ENCODE measurements at places on chromosomes 1 and 21. TPM values are rescaled to one million over a fixed set of nuclear protein-coding genes. Genes with fewer than 3 reads are reported as not detected.
A peak's percentile ranks its signal among the peaks of the same experiment; 100 is the strongest.

Gene KRTAP7-1
- total RNA-seq = not detected

Gene VCAM1
- 2.4 TPM for total RNA-seq

Gene NPHS2
- not detected for total RNA-seq

Gene FALEC
- not detected for total RNA-seq

Gene CACHD1
- total RNA-seq = 2.2 TPM

Gene FAM131C
- total RNA-seq = not detected

DNA sequence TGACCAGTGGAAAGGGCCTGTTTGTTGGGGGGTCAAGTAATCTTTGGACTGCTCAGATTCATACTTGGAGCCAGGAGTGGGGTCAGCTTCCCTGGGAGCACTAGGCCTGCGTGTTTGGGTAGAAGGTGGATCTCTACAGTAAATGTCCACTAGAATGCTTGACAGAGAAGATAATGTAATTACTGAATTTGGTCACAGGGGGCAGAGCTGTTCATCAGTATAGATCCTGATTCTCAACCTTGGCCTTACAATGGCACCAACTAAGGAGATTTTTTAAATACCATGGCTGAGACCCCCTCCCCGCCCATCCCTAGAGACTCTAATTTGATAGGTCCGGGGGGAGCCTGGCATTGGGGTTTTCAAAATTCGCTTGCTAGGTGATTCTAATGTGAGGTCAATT is 217.5 kb upstream of the PLXNA2 start:
- no peaks in the 10 kb centered on the region for H3K27me3 ChIP-seq
- no peak overlapping the region for H3K4me3 ChIP-seq
- no peak for DNase-seq
- no peaks in the 10 kb centered on the region for H3K4me1 ChIP-seq
- H3K27ac ChIP-seq = no peak overlapping the region

DNA sequence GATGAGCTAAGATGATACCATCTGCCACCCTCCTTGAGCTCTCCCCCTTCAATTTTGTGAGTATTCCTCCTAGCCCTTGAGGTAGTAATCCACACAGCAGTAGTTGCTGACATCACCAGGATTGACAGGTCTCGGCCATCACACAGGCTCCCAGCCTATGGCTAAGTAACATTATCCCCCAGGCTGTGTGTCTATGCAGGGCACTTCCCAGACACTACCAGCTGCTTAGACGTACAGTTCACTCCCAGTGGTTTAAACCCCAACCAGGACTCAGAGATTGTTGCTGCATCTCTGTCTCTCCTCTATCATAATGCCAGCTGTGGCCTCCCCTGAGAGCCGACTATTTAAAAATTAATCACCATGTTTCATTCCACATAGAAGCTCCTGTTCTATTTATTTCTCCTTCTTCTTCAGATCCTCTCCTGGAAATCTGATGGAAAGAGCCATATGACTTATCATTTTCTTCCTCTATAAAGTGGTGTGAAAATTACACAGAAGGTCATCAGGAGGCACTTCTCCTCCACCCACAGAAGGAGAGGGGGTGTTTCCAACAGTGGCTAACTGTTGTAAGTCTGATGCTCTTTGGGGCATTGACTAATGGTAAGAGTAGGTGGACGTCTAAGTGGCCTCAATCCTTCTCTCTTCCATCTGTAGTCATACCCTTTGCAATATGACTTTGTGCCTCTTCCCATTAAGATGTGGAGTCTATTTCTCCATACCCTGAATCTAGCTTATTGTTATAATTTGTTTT is 396.3 kb downstream of the SETD4 start:
- H3K4me3 ChIP-seq = no peak overlapping the region
- no peaks in the 10 kb centered on the region for H3K27me3 ChIP-seq
- no peaks in the 10 kb centered on the region for H3K4me1 ChIP-seq
- DNase-seq = no peak
- no peak overlapping the region for H3K27ac ChIP-seq

- H3K4me3 ChIP-seq = no peak overlapping the region
- H3K27ac ChIP-seq = no peak overlapping the region
- peaks cover 4% of the 10 kb centered on the region for H3K27me3 ChIP-seq
Observed at GRCh38 chr1:7534061-7534825, 236.9 kb upstream of the VAMP3 start.

- no peak overlapping the region for H3K27ac ChIP-seq
- no peaks in the 10 kb centered on the region for H3K27me3 ChIP-seq
- H3K4me1 ChIP-seq = no peaks in the 10 kb centered on the region
- no peak overlapping the region for H3K4me3 ChIP-seq
- no peak for DNase-seq
Observed at GRCh38 chr1:240287722-240288121, 196.0 kb downstream of the FMN2 start.

DNA sequence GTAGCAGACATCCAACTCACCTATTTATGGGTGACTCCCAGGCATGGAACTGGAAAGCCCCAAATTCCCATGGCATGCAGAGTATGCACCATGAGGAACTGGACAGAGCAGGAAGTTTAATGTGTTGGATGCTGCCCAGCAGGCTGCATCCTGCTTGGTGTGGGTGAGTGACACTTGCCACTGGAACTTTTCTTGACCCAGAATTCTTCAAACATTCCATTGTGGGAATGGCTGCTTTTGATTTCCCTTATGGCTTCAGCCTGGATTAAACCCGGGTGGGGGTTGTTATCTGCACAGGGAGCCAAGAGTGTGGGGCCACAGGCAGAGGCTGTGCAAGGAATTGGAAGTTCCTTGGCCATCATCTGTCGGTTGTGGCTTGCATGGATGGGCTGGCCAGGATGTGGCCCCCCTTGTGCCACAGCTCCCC is 26.9 kb upstream of the BACE2 start:
- H3K36me3 ChIP-seq = no peaks in the 10 kb centered on the region
- no peak for DNase-seq
- H3K4me3 ChIP-seq = no peak overlapping the region
- no peaks in the 10 kb centered on the region for H3K4me1 ChIP-seq
- H3K27me3 ChIP-seq = no peaks in the 10 kb centered on the region

- H3K27ac ChIP-seq = no peak overlapping the region
- H3K4me1 ChIP-seq = no peaks in the 10 kb centered on the region
- H3K27me3 ChIP-seq = peaks cover 5% of the 10 kb centered on the region
- no peak for DNase-seq
Observed at GRCh38 chr1:3575993-3576392, 35.3 kb downstream of the MEGF6 start.

DNA sequence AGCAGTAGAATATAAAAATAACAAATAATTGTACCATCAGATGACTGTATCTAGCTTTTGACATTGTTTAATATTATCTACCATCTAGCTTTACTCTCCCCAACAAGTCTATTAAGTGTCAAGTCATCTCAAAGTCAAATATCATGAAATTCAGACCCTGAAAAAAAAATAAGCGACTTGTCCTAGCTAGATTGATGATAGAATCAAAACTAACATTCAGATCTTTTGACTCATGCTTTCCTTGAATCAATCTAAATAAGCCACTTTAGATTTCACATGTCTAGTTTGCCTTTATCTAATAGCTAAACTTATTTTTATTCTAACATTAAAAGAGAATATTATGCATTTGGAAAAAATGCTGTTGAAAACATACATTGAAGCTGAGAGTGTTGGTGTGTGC is 35.4 kb downstream of the CRB1 start:
- no peaks in the 10 kb centered on the region for H3K36me3 ChIP-seq
- DNase-seq = no peak
- no peak overlapping the region for H3K27ac ChIP-seq
- no peaks in the 10 kb centered on the region for H3K4me1 ChIP-seq

DNA sequence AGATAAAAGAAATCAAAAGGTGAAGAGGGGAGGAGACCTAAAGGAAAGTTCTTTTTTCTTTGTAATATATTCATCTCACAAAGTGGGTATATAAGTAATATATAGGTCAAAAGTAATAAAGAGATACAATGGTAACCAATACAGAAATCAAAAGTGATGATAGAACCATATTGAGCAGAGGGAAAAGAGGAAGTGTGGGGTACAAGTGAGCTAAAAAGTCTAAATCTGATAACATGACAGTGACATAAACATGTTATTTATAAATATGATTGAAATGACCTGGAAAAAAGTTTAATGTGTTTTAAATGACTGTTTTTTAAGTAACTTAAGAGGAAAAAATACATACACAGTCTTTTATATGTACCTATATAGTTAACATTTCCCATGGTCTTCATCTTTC is 70.5 kb downstream of the MRPL39 start:
- no peak for DNase-seq
- no peaks in the 10 kb centered on the region for H3K27me3 ChIP-seq
- no peak overlapping the region for H3K4me3 ChIP-seq
- H3K27ac ChIP-seq = no peak overlapping the region
- no peaks in the 10 kb centered on the region for H3K4me1 ChIP-seq

GRCh38 chr21:38293765-38294164 is 37.0 kb downstream of the KCNJ15 start:
- H3K4me1 ChIP-seq = no peaks in the 10 kb centered on the region
- H3K36me3 ChIP-seq = no peaks in the 10 kb centered on the region
- H3K27ac ChIP-seq = no peak overlapping the region

DNA sequence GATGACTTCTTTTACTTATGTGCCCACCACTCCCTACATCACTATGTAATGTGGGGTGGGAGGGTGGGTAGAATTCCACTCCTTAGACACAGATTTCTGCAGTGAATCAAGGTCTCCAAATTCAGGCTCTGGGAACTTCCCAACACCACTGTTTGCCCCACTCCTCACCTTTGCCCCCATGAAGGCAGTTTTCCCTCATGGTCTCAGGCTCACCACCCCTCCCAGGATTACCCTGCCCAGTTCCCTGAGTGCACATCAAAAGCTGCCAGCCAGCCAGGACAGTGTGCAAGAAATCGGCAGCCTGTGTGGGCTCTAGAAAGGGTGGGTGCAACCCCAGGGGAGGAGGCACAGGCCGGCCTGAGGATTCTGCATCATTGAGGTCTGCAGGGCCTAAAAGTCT is 14.8 kb downstream of the NENF start:
- H3K36me3 ChIP-seq = no peaks in the 10 kb centered on the region
- no peaks in the 10 kb centered on the region for H3K27me3 ChIP-seq
- H3K27ac ChIP-seq = no peak overlapping the region
- H3K4me3 ChIP-seq = no peak overlapping the region
- H3K4me1 ChIP-seq = peaks cover 12% of the 10 kb centered on the region
- DNase-seq = no peak

DNA sequence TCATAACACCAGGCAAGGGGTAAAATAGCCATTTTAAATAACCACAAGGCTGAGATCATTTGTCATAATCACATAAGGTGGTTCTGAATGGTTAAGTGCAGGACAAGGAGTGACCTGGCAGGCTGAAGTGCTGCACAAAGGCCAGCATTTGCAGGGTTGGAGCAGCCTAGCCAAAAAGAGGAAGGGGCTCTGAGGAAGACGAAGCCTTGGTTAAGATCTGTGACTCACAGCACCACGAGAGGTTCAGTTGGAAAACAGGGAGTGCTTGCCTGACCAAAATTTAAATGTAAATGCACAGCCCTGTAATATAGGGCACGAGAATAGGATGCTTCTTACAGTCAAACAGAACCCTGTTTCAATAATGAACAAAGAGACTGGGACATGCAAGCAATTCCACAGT is 12.1 kb downstream of the ATP5PF start:
- peaks cover 2% of the 10 kb centered on the region for H3K4me1 ChIP-seq
- H3K4me3 ChIP-seq = no peak overlapping the region
- no peak for DNase-seq
- no peak overlapping the region for H3K27ac ChIP-seq
- H3K36me3 ChIP-seq = no peaks in the 10 kb centered on the region

- H3K27me3 ChIP-seq = no peaks in the 10 kb centered on the region
- DNase-seq = no peak
- H3K36me3 ChIP-seq = no peaks in the 10 kb centered on the region
- peak overlapping the region; percentile 4 for H3K4me3 ChIP-seq
- peak overlapping the region; percentile 92 for H3K27ac ChIP-seq
Observed at GRCh38 chr1:218350035-218350525, 4.9 kb downstream of the TGFB2 start.

All from gastrocnemius medialis (tissue), 4 donors.